ENCODE measurements at places on chromosomes 5 and 9.
A peak's percentile ranks its signal among the peaks of the same experiment; 100 is the strongest.

DNA sequence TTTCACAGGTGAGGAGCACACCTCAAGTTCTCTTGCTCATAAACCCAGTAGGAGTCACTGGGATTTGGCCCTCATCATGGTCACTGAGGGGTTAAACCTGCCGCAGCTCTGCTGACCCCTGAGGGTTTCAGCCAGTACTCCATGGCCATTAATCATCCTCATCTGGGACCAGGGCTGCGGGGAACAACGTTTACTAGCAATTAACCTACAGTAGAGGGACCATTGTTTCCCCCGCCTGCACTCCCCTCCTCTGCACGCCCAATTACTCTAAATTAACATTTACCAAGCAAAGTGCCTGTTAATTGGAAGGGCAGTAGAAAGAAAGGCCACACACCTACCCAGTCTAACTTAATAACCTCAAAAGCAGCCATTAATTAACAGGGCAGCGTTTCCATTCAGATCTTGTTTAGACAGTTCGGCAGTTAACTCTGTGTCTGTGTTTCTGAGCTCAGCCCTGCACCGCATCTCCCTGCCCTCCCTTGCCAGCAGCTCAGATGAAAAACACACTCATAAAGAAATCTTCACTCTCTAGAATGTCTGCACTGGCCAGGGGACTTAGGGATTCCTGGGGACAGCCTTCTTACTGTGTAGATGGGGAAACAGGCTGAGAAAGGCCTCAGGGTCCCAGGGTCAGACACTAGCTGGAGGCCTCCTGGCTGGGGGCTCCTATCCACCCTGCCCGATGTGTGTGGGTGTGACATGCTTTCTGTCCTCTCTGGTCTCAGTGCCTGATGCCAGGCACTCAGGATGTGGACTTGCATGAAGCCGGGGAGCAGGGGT, 51.6 kb downstream of the ALG2 start:
- no peak for DNase-seq

DNA sequence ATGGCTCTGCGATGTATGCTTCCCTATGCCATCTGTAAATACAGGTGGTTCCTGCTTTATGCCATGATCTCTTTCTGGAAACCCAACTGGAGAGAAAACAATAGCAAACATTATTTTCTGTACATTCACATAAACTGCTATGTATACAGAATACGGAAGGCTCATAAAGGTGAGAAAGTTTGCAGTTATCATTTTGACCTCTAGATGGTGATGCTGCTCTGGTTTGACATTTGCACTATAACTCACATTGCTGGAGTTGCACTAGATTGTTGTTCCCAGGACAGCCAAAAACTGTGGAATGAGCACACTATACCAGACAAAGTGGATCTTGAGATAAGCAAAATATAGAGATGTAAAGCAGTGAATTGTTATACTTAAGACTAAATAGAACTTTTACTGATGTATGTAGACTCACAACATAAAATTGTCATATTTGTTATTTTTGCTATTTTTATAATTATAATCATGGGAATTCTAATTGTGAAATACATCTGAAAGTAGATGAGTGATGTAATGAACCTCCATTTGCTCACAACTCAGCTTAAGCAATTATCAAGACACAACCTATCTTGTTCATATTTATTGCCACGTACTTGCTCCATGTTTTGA, 246.5 kb downstream of the PTPRD start:
- peak; percentile 32 for DNase-seq

DNA sequence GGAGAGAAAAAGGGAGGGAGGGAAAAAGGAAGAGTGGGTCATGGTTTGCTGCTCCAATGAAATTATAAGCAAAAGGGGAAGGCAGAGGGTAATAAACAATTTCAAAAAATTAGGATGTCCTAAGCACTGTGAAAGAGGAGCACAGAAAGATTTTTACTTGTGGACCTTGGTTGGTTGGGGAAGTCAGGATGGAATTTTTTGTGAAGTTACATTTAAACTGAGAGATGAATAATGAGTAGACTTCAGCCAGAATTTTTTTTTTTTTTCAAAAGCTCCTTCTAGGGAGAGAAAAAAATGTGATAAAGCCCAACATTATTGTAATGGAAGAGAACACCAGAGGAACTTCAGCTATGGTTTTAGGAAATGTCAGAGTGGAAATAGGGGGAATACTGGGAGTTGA, 515.9 kb upstream of the PAPPA start:
- DNase-seq, result no peak

DNA sequence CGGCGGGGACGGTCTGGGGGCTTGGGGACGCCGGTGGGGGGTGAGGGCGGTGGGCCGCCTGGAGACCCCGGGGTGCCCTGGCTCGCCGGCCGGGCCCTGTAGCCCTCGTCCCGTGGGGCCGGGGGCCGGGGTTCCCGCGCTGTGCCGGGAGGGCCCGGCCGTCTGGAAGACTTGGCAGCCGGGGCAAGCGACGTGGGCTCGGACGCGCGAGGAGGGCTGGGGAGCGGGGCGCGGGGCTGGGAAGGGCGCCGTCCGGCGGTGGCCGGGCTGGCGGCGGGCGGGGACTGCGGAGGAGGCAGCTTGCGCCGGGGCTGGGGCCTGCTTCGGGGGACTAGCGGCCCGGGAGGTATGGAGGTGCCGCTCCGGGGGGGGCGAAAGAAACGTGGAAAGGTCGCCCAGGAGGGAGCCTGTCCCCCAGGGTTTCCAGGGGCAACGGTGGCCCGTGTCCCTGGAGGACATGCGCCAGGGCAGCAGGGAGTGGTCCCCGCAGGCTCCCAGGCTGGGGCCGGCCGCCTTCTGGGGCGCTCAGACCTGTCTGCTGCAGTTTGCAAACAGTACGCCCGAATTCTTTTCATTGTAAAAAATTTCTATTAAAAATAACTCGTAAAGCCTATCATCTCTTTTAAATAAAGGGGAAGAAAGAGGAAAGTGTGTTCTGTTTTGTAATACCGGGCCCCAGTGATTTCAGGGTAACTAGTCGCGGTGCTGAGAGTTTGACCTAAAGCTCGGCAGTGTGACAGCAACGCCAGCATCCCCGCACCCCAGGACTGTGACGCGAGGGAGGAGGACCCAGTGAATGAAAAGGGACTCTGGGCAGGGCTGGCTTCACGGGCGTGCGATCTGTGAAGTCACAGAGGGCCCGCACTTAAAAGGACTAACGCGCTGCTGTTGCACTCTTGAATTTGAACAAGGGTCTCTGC, 752 bp upstream of the ANKH start:
- DNase-seq, result peak; percentile 53

- DNase-seq, result no peak
Measured at GRCh38 chr9:4062966-4063365, 236.9 kb downstream of the GLIS3 start.

DNA sequence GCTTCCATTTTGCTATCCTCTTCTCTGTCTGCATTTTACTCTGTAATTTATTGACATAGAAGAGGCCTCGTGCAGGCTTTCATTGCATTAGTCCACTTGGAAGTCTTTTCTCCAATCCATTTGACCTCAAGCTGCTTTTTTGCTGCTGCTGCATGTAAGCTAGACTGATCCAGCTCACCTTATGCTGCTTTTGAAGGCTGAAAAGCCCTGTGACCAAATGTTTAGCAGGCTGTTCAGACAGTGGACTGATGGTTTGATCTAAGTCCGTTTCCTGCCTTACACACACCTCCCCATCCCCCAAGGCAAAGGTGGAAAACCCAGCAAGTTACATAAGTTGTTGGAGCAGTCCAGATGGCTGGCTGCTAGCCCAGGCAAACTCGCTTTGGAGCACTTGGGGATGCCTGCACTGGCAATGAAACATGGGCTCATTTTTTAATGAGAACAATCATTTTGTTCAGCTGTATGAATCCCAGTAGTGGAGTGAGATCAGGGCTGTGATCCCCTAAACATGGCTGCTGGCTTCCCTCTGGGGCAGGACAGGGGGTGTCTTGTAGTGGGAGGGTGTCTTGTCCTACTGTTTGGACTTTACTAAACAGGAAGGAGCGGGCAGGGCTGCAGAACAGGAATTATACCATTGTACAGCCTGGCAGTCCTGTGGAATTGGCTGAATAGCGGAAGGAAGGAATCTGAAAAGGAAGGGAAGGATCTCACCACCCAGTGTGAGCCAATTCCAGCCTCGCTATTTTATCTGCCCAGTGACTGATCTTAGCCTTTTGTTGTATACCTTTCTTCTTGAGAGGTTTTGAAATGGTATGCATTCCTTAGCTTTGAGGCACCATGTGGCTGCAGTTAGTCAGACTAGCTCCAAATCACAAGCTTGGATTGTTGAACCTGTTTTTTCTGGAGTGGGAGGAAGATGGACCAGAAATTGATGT, 212.0 kb downstream of the ARHGAP26 start:
- peak; percentile 92 for DNase-seq

- DNase-seq, result no peak
Measured at GRCh38 chr5:73816656-73817420, 190.8 kb downstream of the ARHGEF28 start.

DNA sequence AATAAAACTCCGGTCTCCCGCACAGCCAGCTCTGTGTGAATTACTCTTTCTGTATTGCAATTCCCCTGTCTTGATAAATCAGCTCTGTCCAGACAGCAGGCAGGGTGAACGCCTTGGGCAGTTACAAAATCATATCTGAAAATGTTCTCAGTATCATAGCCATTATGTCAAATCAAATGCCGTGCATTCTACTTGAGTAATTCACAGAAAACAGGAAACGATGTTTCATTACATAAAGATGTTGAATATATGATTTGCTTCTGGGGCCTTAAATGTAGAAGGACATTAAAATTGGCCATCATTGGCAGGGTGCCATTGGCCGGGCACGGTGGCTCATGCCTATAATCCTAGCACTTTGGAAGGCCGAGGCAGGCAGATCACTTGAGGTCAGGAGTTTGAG, 8.5 kb downstream of the POLR3G start:
- DNase-seq, result no peak

DNA sequence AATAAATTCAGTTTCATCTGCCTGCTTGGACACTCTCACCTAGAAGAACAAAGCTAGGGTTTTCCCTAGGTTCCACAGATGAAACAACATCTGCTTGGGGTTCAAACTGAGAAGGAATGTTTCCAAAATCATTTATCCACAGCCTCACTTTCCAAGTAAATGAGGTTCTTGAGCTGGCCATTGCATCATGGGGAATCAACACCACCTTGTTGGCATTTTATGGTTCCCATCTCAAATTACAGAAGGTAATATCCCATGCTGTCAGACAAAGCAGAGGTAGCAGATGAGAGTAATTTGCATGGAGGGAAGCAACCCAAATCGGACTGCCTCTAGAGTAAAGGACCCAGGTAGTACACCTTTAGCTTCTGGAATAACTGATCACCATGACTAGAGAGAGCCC, 10.5 kb upstream of the NR4A3 start:
- no peak for DNase-seq

DNA sequence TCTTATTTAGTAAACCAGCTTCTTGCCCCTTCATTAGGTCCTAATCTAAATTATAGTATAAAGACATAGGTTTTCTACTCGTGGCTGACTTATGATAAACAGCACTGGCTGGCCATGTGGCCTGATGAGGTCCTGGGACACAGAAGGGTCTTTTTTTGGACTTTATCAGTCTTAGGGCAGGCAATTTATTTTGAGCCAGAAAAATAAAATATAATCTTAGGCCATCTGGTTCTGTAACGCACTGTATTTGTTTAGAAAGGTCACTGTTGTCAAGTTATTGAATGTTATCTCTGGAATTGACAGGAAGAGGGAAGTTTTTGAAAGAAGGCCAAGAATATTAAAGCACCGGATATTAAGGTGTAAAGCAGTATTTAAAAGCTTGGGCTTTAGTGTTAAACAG, 53.9 kb downstream of the RFX3 start:
- DNase-seq, result no peak

GRCh38 chr5:145204743-145205142, 630.4 kb downstream of the PRELID2 start:
- no peak for DNase-seq

DNA sequence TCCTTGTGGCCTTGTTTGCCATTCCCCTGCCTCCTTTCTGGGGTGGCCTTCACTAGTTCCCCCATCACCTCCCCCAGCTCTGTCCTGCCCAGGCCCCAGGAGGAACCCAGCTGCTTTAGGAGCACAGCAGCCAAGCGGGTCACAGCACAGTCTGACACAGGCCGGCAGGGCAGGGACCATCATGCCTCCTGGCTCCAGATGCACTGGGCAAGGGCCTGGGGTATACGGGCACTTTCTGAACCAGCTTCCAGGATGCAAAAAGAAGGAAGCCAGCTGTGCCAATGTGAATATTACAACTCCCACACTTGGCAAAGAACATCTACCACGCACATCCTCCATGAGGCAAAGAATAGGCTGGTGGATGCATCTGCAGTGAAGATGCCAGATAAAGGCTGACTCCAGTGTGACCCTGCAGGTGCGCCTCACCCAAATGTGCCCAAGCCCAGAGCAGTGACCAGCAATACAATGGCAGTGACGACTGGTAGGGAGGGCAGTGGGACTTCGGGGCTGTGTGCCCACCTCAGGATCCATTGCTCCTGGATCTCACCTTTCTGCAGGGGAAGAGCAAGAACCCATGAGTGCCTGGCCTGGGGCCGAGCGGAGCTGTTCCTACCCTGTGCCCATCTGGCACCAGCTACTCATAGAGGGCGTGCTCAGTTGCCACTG, 6.3 kb upstream of the IL3 start:
- no peak for DNase-seq

DNA sequence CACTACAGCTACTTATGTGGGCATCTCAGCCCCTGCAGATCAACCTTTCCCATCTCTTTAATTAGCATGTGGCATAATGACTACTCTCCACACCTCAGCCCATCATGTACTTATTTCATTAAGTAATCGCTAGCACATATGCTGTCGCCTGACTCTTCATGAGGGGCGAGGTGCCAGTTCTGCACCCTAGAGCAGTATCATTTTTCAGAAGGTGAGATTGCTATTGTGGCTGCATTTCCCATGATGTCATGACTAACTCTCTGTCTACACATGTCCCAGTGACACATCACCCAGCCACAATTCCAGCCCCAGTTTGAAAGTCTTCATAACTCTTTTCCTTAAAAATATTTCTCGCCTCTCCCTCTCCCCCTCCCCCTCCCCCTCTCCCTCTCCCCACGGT, 7.6 kb upstream of the F2RL1 start:
- DNase-seq, result no peak

DNA sequence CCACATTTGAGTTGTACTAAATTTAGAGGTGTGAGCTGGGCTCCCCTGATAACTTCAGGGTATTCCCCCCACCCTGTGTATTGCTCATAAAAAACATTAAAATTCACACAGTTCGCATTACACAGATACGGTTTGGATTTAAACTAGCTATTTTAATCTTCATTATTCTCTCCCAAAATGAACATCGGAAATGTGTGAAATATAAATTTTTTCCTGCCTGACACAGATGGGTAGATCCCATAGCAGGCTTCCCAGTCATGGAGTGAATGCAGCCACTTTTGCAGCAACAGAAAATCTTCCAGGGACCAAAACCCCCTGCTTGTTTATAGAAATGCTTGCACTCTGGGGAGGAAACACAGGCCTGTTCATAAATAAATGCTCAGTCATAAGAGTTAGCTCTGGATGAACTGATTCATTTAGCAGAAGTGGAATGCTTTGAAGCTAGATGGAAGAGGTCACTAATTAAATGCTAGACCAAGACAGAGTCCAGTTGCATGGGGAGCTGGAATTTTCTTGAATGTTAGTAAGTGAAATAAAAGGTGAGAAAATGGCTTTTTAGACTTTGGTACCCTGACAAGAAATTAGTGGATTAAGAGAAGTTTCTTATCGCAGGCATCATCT, 115.6 kb downstream of the PDE8B start:
- DNase-seq, result no peak

Data from HepG2 (cell line).